Left ventricle myocardium superior (tissue), 1 donor: ENCODE measurements at places on chromosomes 1 and 21.

- DNase-seq: no peak
These were observed 33.7 kb downstream of the FBXO42 start for GRCh38 chr1:16318555-16318954.

DNA sequence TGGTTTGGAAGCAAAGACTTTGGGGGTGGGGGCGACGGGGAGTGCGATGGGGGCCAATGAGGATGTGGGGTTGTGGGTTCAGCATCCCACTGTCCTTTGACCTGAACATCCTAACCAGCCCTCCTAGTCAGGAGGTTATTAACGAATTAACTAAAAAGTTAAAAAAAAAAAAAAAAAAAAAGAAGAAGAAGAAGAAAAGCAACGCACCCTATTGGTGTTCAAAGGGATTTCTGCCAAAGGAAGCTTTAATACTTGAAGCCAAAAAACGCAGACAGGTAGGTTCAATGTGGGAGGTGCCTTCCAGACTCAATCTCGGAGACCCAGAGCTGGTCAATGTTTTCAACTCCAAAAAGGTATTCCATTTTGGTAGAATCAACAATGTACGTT lies 2.2 kb downstream of the CLIC6 start:
- DNase-seq: no peak

- no peak for DNase-seq
These were observed 14.4 kb upstream of the ZFYVE9 start for GRCh38 chr1:52127181-52128180.

GRCh38 chr1:164842870-164843269 lies 283.9 kb downstream of the PBX1 start:
- DNase-seq: no peak

DNA sequence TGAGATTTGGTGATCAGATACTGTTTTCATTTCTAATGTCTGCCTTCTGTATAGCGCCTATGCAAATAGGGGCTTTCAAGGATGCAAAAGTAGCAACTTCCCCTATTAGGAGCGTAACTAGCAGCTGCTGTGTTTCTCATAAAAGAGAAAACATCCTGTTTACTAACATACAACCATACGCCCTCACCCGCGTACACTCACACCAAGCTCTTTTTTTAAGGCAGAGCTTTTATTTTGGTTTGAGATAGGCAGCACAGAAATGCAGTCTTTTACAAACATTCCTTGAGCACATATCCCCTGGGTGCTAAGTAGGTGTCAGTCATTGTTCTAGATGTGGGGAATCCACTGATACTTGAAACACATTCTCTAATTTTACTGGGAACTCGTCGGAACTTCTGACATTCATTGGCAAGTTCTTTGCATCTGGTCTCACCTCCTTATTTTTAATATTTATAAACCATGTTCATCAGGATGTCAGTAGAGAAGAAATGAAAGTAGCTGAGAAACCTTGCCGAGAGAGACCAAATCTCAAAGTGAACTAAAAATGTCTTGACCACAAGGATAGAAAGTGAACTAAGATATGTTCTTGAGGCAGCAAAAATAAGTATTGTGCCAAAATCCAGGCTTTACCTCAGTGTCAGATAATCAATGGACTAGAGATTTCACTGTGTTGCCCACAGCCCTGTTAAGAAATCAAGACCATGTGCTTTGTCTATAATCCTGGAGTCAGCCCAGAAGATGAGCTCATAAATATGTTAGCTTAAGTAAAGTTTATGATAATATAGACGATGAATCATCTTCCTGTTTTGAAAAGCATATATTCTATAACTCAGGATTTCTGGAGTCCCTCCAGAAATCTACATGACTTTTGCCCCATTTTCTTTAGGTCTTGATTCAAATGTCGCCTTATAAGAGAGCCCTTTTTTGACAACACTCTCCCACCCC lies 350.9 kb downstream of the ST6GALNAC3 start:
- DNase-seq: no peak

DNA sequence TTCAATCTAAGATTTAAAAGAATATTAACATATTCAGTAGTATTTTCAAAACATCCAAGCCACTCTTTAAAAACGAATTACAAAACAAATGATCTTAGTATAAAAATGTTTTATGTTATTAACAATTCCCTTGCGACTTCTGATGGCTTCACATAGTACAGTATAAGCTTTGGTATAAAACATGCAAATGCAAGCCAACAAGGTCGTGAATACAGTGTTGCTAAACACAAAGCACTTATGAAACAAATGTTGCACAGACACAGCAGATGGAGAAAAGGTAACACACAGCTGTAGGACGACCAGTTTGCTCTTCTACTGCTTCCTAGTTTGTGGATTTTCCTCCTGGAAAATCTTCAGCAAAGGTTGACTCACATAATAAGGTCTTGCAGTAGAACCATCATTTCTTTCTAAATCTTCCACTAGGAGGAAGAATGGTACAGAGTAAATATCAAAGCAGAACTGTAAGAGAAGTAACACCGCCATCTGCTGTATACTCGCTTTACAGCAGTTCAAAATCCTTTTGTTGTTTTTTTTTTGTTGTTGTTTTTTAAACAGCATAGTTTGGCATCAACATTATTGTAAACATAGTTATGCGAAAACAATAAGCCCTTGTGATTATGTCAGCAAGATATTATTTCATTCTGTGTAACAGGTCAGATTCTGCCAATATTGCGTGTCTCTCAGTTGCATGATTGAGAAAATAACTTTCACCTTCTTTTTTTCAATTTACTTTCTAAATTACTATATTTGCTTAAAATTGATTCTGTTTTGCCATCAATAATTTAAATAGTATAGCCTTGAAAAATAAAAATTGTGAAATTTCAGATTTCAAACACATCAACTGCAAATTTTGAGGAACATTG lies 69.5 kb downstream of the LHX8 start:
- no peak for DNase-seq

DNA sequence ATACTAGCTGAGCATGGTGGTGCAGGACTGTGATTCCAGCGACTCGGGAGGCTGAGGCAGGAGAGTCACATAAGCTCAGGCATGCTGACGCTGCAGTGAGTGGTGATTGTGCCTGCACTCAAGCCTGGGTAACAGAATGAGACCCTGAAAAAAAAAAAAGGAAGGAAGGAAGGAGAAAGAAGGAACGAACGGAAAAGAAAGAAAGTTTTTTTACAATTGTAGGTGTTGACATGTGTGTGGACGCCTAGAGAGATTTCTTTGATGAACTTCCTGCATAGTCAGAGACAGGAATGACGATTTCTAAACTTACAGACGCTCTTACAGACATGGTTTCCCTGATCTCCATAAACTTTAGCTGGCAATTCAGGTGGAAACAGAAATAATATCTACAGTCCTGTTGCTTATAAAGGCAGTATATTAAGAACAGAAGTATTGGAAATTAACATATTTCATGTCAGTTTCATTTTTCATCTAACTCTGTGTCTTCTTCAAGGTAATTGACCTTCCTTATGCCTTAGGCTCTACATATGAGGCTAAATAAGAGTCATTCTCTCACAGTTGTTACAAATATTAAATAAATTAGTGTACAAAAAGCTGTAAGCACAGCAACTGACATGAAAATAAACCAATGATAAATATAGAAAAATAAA lies 4.1 kb downstream of the SAMSN1 start:
- peak; percentile 29 for DNase-seq

GRCh38 chr1:76176000-76176399 lies 101.5 kb downstream of the ST6GALNAC3 start:
- DNase-seq: no peak
